NT2/D1 (cell line): ENCODE measurements at places on chromosomes 5 and 9.

GRCh38 chr9:22454016-22454415, 7.4 kb downstream of the DMRTA1 start:
- DNase-seq: no peak

DNA sequence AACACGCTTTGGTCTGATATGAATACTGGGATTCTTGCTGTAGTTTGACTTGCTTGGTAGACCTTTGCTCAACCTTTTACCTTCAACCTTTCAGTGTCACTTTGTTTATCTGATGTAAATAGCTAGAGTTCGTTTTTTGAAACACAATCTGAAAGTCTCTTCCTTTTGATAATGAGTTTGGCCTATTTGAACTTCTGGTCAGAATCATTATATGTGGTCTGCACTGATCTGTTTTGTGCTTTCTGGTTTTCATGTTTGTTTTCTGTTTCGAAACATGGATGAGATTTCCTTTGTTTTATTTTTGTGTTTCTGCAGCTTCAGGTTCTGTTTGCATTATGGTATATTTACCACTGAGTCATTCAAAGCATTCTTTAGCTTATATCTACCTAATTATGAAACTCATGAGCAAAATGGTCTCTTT, 217.5 kb downstream of the GABBR2 start:
- DNase-seq: no peak

DNA sequence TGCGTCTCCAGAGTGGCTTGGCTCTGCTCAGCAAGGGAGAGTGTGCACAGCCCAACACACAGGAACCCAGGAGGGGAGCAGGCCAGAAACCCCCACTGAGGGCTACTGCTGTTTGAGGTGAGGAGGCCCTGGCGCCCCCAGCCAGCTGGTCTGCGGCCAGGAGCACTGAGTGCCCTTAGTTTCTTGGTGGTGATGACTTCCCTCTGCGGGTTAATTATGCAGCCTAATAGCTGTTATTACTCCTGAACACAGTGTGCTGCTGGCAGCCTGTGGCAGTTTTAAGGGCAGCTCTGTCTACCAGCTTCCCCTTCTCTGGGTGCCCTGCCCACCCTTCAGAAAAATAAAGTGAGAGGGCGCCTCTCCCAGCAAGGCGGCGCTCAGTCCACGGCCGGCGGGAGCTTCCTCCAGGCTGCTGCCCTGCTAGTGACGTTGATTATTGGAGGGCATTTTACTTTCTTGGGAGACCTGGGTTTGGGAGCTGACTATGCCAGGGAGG, 19.2 kb downstream of the GADD45G start:
- DNase-seq: no peak

DNA sequence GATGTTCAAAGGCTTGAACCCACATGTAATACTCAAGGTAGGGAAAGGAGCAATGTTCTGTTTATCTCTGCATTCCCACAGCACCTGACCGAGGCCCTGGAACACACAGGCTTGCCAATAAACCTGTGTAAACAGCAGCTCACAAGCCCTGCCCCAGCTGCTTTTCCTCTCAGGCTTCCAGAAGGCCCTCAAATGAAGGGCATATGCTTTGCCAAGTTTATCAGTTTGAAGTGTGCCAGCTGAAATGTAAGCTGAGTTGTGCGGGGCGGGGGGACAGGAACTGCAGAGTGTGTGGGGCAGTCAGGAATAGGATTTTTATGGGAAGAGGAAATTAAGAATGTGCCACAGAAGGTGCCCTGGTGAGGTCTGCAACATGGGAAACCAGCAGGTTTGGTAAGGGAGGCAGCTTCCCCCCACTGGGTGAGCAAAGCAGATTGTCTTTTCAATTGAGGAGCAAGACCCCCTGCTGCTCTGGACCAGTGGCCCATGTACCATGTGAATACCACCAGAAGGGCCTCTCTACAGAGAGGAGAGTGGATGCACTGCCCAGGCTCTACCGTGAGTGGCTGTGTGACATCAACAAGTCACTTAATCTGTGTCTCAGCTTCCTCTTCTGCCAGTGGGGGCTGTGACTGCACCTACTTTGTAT, 194.8 kb downstream of the SPOCK1 start:
- DNase-seq: no peak

DNA sequence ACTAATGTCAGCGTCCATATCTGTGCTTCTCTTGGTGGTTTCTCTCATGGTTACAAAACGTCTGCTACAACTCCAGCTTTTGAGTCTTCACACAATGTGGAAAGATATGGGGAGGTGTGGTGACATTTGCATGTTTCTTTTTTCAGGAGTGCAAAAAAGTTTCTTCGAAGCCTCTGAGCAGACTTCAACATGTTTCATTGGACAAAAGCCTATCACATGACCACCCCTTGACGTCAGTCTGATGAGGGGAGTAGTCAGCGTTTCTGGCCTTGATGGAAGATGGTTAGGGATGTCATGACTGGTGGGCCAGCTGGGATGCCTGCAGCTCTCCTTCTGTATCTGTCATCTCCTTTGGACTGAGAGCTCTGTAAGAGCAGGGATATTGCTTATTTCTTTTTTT, 61.4 kb downstream of the PTPDC1 start:
- no peak for DNase-seq

DNA sequence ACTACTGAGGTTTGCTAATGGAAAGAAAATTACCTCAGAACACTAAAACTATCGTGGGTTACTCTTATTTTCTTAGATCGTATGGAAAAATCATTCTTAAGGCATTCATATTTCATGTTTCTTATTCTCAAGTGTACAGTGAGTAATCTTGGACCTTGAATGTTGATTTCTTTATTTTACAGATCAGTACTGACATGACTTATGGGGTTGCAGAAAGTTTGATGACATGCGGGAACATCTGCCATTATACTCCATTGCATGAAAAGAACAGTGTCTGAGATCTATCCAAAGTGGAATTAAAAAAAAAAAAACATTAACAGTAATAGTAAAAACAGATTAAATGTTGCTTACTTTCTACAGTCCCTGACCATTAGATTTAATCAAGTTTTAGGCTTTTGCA, 1290.2 kb upstream of the WWC1 start:
- DNase-seq: no peak

DNA sequence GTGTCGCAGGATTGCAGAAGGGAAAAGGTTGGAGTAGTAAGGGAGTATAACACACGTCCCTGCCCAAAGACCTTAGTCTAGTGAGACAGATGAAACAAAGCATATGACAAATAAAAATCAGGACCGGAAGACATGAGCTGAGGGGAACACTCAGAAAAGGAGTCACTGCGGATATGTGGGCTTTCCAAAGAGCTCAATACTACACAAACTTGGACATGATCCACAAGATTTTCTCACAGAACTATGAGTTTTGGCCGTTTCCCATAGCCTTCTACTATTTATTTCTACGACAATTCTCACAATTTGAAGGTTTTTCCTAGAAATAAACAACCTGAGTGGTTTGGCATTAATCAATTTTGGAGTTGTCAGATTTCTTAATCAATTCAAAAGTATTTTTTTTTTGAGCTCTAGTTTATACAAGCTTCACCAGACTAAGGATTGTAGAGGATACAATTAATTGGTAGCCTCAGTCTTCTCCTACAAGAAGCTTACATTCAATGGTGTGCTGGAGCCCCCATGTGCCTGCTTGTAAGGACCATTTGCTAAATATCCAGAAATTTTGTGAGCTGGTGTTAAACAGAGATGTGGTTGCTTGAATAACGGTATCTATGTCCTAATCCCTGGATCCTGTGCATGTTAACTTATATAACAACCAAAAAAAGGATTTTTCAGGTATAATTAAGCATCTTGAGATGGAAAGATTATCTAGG, 91.4 kb downstream of the ADAMTS12 start:
- DNase-seq: no peak

GRCh38 chr5:78597068-78597973, 51.3 kb downstream of the LHFPL2 start:
- no peak for DNase-seq

DNA sequence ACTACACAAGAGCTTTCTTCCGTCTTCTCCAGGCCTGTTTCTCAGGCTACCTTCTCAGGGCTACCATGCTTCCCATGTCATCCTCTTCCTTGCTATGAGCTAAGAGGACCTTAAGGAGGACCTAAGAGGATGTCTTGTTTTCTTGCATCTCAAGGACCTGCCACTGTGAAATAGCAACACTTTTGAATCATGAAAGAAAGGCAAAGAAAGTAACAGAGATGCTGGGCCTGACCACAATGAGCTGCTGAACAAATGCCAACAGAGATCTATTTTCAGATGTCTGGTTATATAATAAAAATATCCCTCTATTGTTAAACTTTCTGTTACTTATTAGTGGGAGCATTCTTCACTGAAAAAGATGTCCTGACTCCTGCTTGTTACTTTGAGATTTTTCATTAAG, 36.7 kb upstream of the ANXA1 start:
- no peak for DNase-seq

- peak; percentile 79 for DNase-seq
Observed at GRCh38 chr5:141001844-141002604, 35.7 kb downstream of the PCDHAC2 start.

GRCh38 chr5:7902201-7902600, 33.3 kb downstream of the MTRR start:
- no peak for DNase-seq

DNA sequence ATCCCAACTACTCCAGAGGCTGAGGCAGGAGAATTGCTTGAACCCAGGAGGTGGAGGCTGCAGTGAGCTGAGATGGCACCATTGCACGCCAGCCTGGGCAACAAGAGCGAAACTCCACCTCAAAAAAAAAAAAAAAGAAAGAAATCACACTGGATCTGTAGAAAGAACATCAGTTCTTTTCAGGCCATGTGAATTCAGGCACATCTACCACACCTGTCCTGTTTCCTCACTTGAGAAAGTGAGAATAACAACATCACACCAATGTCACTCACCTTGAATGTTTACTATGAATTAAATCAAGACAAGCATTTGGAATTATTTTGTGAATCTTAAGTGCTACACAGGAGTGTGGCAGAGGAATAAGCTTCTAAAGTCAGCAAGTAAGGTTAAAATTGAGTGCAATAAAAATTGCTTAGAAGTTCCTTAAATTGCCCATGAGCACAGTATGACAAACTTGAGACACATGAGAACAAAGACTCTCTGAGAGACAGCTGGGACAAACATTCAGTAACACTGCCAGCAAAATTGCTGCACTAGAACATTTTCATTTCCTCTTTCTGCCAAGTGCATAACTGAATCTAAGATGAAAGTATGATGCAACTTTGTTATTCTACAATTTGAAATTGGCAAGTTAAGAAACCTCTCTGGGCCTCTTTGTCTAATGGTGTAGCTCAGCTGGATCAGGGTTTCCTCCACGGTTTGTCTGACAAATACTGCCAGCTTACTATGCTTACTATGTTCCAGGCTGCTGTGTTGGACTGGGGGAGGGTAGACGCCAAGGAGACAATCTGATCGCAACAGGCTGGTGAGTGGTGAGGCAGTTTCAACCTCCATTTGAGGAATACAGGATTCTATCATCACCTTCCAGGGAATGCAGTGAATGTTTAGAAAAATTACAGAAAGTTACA, 1.9 kb upstream of the RIC1 start:
- no peak for DNase-seq

GRCh38 chr9:121038362-121038761, 11.7 kb downstream of the C5 start:
- no peak for DNase-seq

DNA sequence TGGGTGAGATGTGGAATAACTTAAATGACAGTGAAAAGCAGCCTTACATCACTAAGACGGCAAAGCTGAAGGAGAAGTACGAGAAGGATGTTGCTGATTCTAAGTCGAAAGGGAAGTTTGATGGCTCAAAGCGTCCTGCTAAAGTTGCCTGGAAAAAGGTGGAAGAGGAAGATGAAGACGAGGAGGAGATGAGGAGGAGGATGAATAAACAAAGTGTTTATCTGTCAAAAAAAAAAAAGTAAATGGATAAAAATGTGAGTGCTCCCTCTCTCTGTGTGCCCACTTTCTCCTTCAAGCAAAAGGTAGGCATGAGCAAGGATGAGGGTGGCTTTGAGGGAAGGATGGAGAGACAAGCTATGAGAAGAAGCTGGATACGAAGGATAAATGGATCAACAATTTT, 4.2 kb upstream of the CANX start:
- no peak for DNase-seq

DNA sequence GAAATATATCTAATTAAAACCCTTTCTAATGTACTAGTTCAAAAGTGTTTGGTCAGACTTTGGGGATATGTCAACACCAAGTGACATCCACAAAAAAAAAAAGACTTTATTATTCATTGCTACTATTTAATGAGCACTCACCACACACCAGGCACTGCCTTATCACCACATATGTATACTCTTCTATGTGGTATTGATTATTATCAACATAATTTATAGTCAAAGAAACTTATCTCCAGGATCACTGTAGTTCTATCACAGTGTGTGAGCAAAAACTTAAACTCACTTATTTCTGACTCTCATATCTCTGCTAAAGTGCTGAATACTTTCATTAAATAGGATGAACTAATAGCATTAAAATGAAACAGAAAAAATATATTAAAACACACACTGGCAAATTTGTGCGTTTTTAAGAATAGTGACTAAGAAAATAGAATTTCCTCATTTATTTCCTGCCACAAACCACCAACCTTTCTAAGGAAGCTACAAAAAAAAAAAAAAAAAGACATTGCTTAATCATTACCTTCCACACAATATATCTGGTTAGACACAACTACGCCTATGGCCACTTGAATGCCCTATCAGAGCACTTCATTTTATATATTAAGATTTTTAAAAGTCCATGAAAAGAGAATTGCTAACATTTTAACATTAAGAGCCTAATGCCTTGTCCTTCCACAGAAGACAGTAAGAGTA, 12.8 kb downstream of the SLCO4C1 start:
- DNase-seq: no peak

GRCh38 chr9:107755246-107755645, 265.7 kb upstream of the KLF4 start:
- no peak for DNase-seq

- DNase-seq: no peak
Observed at GRCh38 chr5:61333954-61334867, 2.2 kb downstream of the ZSWIM6 start.

- no peak for DNase-seq
Observed at GRCh38 chr5:93622240-93622885, 39.3 kb downstream of the NR2F1 start.

GRCh38 chr5:151721087-151721646, 34.5 kb upstream of the SPARC start:
- DNase-seq: no peak

DNA sequence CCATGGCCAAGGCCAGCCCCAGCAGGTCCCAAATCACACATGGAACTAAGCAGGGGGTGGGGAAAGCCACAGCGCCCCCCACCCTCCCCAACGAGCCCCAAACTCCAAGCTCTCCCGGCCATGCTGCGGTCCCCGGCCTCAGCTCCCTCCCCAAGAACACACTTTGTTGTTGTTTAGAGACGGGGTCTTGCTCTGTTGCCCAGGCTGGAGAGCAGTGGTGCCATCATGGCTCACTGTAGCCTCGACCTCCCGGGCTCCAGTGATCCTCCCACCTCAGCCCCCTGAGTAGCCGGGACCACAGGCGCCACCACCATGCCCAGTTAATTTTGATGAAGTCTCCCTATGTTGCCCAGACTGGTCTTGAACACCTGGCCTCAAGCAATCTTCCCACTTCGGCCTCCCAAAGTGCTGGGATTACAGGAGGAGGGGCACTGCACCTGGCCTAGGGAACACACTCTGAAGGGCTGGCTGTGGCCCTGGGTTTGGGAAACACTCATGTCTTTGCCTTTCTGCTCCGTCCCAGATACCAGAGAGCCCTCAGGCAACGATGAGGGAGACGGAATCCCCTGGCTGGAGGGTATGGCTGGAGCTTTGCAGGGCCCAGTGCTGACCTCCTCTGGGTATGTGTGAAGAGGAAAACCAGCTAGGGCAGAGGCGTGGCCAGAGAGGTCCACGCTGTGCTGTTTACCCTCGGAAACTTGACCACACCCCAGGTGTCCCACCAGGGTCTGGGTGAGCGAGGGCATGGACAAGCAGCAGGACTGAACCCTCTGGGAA, 53.2 kb upstream of the UBAC1 start:
- DNase-seq: no peak
